ENCODE measurements at places on chromosomes 5 and 9. TPM values are rescaled to one million over a fixed set of nuclear protein-coding genes. Genes with fewer than 3 reads are reported as not detected.

GRCh38 chr5:56025151-56025885, 30.6 kb upstream of the IL6ST start:
- H3K27me3 ChIP-seq, result no peaks in the 10 kb centered on the region
- DNase-seq, result no peak
- no peaks in the 10 kb centered on the region for H3K36me3 ChIP-seq
- no peak overlapping the region for H3K27ac ChIP-seq
- H3K4me3 ChIP-seq, result no peak overlapping the region

- no peak overlapping the region for H3K27ac ChIP-seq
- no peaks in the 10 kb centered on the region for H3K36me3 ChIP-seq
- peak; percentile 71 for DNase-seq
- peaks cover 9% of the 10 kb centered on the region for H3K4me1 ChIP-seq
These were observed 22.1 kb upstream of the PLPP6 start for GRCh38 chr9:4640027-4640426.

DNA sequence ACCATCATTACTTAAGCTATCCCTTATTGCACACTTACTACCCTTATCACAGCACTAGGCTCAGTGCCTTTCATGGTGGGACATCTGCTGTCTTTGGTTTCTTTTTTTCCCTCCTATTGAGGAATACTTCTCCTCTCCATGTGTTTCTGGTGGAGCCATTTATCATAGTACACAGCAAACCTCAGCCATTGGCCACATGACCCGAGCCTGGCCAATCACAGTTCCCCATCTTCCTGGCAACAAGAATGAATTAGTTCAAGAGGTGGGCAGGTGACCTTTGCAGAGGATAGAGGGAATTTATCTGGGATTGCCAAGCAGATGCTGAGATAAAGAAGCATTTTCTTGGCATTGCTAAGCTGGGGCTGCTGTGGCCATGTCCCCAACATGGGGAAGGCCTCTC, 101.1 kb upstream of the ZNF618 start:
- H3K4me3 ChIP-seq, result no peak overlapping the region
- no peaks in the 10 kb centered on the region for H3K4me1 ChIP-seq
- no peak overlapping the region for H3K27ac ChIP-seq
- no peak for DNase-seq
- H3K36me3 ChIP-seq, result no peaks in the 10 kb centered on the region

- H3K27ac ChIP-seq, result no peak overlapping the region
- peaks cover 17% of the 10 kb centered on the region for H3K4me1 ChIP-seq
- H3K27me3 ChIP-seq, result no peaks in the 10 kb centered on the region
- DNase-seq, result no peak
These were observed 73.4 kb downstream of the NFIB start for GRCh38 chr9:14240537-14240936.

DNA sequence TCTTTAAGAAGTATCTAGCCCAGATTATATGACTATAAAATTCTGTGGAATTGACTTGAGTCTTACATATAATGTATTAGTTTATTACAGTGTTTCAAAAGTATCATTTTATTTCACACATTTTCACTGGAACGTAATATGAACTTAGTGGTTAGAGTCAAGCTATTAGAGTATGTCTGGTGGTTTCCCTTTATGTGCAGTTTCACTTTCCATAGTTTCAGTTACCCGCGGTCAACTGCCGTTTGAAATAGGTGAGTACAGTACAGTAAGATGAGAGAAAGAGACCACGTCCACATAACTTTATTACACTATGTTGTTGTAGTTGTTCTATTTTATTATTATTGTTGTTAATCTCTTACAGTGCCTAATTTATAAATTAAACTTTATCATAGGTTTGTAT, 50.5 kb downstream of the COMMD10 start:
- H3K4me1 ChIP-seq, result no peaks in the 10 kb centered on the region
- H3K27ac ChIP-seq, result no peak overlapping the region
- DNase-seq, result no peak
- H3K27me3 ChIP-seq, result no peaks in the 10 kb centered on the region

GRCh38 chr9:35736201-35736633, 3.8 kb downstream of the CREB3 start:
- H3K4me1 ChIP-seq, result peaks cover under 1% of the 10 kb centered on the region
- peak; percentile 87 for DNase-seq
- peaks cover 35% of the 10 kb centered on the region for H3K36me3 ChIP-seq
- H3K4me3 ChIP-seq, result no peak overlapping the region

DNA sequence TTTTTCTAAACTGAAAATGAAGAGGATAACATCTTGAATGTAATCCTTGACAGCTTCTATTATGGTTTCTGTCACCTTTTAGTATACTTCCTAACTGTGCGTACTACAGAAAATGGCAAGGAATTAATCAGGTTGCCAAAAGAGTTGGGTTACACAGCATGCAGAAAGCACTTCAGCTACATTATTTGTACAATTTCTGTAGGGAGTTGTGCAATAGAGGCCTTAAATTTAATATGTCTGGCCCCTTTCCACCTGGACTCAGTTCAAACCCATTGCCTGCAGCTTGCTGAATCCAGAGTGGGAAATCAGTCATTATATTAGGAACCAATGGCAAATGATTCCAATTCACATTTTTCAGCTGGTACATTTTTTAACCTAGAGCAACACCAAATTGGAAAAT, 549.7 kb downstream of the CSNK1G3 start:
- no peak overlapping the region for H3K4me3 ChIP-seq
- no peak overlapping the region for H3K27ac ChIP-seq
- H3K4me1 ChIP-seq, result no peaks in the 10 kb centered on the region
- H3K36me3 ChIP-seq, result no peaks in the 10 kb centered on the region

DNA sequence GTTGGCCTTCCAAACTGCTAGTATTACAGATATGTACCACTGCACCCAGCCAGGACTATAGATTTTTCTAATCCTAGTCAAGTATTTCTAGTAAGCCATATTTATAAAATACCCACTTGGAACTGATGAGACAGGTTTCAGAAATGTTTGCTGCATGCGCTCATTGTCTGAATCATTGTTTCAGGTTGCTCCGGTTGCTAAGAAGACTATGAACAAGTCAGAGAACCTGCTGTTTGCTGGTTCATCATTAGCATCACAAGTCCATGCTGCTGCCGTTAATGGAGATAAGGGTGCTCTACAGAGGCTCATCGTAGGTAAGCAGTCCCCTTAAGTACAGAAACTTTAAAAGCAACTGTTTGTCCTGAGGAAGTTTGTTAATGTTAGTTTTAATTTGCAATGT, 5.3 kb downstream of the INVS start:
- H3K27me3 ChIP-seq, result no peaks in the 10 kb centered on the region
- H3K36me3 ChIP-seq, result no peaks in the 10 kb centered on the region

The FOXD4L4 gene
- not detected for total RNA-seq

The KIF12 gene
- total RNA-seq, result 4.3 TPM

DNA sequence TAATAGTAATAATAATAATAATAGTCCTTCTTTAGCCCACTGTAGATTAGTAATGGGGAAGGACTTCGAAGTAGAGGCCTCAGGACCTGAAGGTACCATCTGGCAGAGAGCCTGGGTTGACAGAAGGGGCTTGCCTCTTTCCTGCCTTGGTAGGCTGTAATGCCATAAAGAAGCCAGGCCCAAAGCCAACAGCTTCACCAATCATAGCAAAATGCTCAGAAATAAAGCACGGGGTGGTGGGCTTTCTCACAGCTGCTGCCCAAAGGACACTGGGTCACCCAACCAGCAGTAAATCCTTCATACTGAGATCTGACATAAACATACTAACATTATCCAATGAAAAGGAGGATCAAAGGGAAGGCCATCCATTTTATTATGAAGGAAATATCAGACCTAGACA, 70.7 kb downstream of the SUSD1 start:
- no peaks in the 10 kb centered on the region for H3K27me3 ChIP-seq
- H3K36me3 ChIP-seq, result no peaks in the 10 kb centered on the region
- no peak overlapping the region for H3K27ac ChIP-seq
- 0 out of 2 replicates have a peak, but pooled peaks cover 2% of the 10 kb centered on the region for H3K4me1 ChIP-seq
- H3K4me3 ChIP-seq, result no peak overlapping the region
- DNase-seq, result no peak

GRCh38 chr5:14713476-14714390, 49.2 kb downstream of the OTULIN start:
- no peaks in the 10 kb centered on the region for H3K36me3 ChIP-seq
- H3K4me3 ChIP-seq, result no peak overlapping the region
- H3K4me1 ChIP-seq, result no peaks in the 10 kb centered on the region
- H3K27me3 ChIP-seq, result no peaks in the 10 kb centered on the region
- no peak for DNase-seq

- H3K4me3 ChIP-seq, result no peak overlapping the region
- H3K27ac ChIP-seq, result no peak overlapping the region
- H3K4me1 ChIP-seq, result peaks cover 14% of the 10 kb centered on the region
- H3K27me3 ChIP-seq, result no peaks in the 10 kb centered on the region
- H3K36me3 ChIP-seq, result no peaks in the 10 kb centered on the region
These were observed 711.5 kb downstream of the CETN3 start for GRCh38 chr5:89698028-89698427.

DNA sequence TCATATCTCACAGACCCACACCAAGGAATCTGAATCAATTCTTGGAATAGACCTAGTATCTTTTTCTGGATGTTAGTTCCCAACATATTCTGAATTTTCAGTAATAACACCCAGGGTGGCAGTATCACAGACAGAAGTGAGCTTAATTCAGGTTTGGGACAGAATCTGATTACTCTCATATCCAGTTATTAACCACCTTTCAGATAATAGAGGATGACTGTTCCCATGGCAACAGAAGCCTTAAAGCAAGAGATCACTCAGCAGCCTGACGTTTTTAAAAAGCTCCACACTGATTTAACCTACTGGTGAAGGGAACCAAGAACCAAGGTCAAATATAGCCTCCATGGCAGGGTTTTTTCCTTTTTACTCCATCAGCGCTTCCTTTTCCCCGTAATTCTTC, 68.4 kb downstream of the ACTBL2 start:
- no peaks in the 10 kb centered on the region for H3K36me3 ChIP-seq
- no peaks in the 10 kb centered on the region for H3K4me1 ChIP-seq
- no peak overlapping the region for H3K27ac ChIP-seq
- H3K27me3 ChIP-seq, result no peaks in the 10 kb centered on the region

GRCh38 chr9:124040186-124040931, 28.8 kb downstream of the LHX2 start:
- no peaks in the 10 kb centered on the region for H3K36me3 ChIP-seq
- H3K27me3 ChIP-seq, result peaks cover 66% of the 10 kb centered on the region
- H3K4me3 ChIP-seq, result peak overlapping the region; percentile 57
- DNase-seq, result peak; percentile 45
- peaks cover 4% of the 10 kb centered on the region for H3K4me1 ChIP-seq
- H3K27ac ChIP-seq, result no peak overlapping the region

GRCh38 chr5:177447066-177447610, 524 bp downstream of the PRR7 start:
- peaks cover 39% of the 10 kb centered on the region for H3K27me3 ChIP-seq
- no peaks in the 10 kb centered on the region for H3K36me3 ChIP-seq
- H3K4me1 ChIP-seq, result peaks cover 23% of the 10 kb centered on the region
- H3K27ac ChIP-seq, result no peak overlapping the region

- peaks cover 21% of the 10 kb centered on the region for H3K4me1 ChIP-seq
- H3K36me3 ChIP-seq, result no peaks in the 10 kb centered on the region
- H3K27me3 ChIP-seq, result no peaks in the 10 kb centered on the region
- H3K27ac ChIP-seq, result no peak overlapping the region
- H3K4me3 ChIP-seq, result no peak overlapping the region
- peak; percentile 21 for DNase-seq
These were observed 109.3 kb upstream of the SPDL1 start for GRCh38 chr5:169474226-169474625.

DNA sequence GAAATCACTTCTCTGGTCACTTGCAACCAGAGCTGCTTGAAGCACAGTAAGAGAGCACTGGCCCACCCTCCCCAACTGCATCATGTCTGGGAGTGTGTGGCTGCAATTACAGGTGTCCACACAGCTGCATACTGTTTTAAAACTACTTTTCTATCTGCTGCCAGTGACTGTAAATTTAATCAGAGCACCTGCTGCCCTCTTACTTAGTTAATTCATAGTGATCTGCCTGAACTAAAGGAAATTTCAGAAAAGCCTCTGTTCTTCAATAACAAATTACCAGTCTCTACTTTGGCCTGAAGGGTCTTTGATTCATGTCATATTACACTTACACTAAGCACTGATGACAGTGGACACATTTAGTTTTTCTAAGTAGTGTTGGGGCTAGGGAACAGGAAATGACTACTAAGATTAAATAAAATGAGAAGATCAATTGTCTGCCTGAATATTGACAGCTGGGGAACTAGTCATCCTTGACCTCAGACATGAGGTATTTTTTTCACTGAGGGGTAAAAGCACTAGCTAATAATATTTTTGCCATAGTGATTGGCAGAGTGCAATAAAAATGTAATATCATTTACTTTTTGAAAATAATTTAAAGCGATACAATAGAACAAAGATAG, 788.9 kb upstream of the GRAMD2B start:
- H3K4me1 ChIP-seq, result no peaks in the 10 kb centered on the region
- H3K4me3 ChIP-seq, result no peak overlapping the region
- no peaks in the 10 kb centered on the region for H3K27me3 ChIP-seq
- no peak for DNase-seq

- DNase-seq, result no peak
- H3K36me3 ChIP-seq, result no peaks in the 10 kb centered on the region
- no peak overlapping the region for H3K27ac ChIP-seq
- H3K4me3 ChIP-seq, result no peak overlapping the region
- no peaks in the 10 kb centered on the region for H3K27me3 ChIP-seq
These were observed 42.4 kb downstream of the STRBP start for GRCh38 chr9:123225995-123226394.

DNA sequence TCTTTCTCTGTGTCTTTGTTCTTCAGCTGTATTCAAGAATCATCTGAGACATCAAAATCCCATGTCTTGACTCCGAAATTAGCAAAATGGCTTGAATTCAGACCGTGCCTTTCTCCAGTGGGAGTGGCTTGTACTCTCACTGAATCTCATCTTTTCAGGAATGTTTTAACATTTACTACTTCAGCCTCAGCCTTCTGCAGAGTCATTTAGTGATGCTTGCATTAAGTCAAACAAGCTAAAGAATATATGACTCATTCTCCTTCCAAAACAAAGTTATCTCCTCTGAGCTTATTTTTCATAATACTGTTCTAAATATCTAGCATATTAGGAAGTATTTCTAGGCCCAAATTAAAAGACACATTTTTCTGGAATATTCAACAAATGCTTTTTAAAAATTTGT, 205.3 kb downstream of the CDH10 start:
- H3K27ac ChIP-seq, result no peak overlapping the region
- no peaks in the 10 kb centered on the region for H3K36me3 ChIP-seq
- no peak overlapping the region for H3K4me3 ChIP-seq
- H3K27me3 ChIP-seq, result no peaks in the 10 kb centered on the region

GRCh38 chr9:91395106-91395552, 28.5 kb downstream of the NFIL3 start:
- H3K27ac ChIP-seq, result no peak overlapping the region
- H3K27me3 ChIP-seq, result no peaks in the 10 kb centered on the region
- H3K4me3 ChIP-seq, result no peak overlapping the region
- H3K4me1 ChIP-seq, result no peaks in the 10 kb centered on the region
- DNase-seq, result no peak

The EDIL3 gene
- 59.9 TPM for total RNA-seq

The RNF183 gene
- total RNA-seq, result not detected

GRCh38 chr9:22108581-22109370, 99.7 kb upstream of the CDKN2B start:
- H3K36me3 ChIP-seq, result no peaks in the 10 kb centered on the region
- DNase-seq, result no peak
- H3K4me3 ChIP-seq, result no peak overlapping the region
- peaks cover 5% of the 10 kb centered on the region for H3K4me1 ChIP-seq

The FSD1L gene
- total RNA-seq, result 10.9 TPM

GRCh38 chr5:179768326-179769085, 25.3 kb upstream of the LTC4S start:
- H3K36me3 ChIP-seq, result peaks cover 50% of the 10 kb centered on the region
- H3K4me1 ChIP-seq, result peaks cover 3% of the 10 kb centered on the region
- DNase-seq, result peak; percentile 69
- H3K27me3 ChIP-seq, result no peaks in the 10 kb centered on the region
- no peak overlapping the region for H3K4me3 ChIP-seq
- H3K27ac ChIP-seq, result peak overlapping the region; percentile 50

The EXD3 gene
- 4.4 TPM for total RNA-seq

The ADAM19 gene
- 13.3 TPM for total RNA-seq

GRCh38 chr5:74286734-74287695, 353.5 kb downstream of the ENC1 start:
- DNase-seq, result no peak
- H3K27ac ChIP-seq, result no peak overlapping the region
- 0 out of 2 replicates have a peak, but pooled peaks cover 4% of the 10 kb centered on the region for H3K4me1 ChIP-seq
- no peak overlapping the region for H3K4me3 ChIP-seq
